ENCODE measurements at places on chromosomes 16 and 17. TPM values are rescaled to one million over a fixed set of nuclear protein-coding genes. Genes with fewer than 3 reads are reported as not detected.

MRPL27 gene
- polyA plus RNA-seq: 194 TPM

MYCBPAP gene
- polyA plus RNA-seq: 0.88 TPM

CMTM3 gene
- polyA plus RNA-seq: 12.6 TPM

ZNRF1 gene
- polyA plus RNA-seq: 10.7 TPM

USP31 gene
- 12.8 TPM for polyA plus RNA-seq

CES1 gene
- polyA plus RNA-seq: 59.6 TPM

HOXB1 gene
- not detected for polyA plus RNA-seq

SLC52A1 gene
- not detected for polyA plus RNA-seq

ZMYND15 gene
- 0.23 TPM for polyA plus RNA-seq

GJC1 gene
- 20.8 TPM for polyA plus RNA-seq

GRCh38 chr17:82338858-82339633 is 5.5 kb upstream of the SECTM1 start:
- DNase-seq: peak; percentile 63

- no peak for DNase-seq
Measured at GRCh38 chr17:80034791-80035686, 633 bp downstream of the TBC1D16 start.

DNA sequence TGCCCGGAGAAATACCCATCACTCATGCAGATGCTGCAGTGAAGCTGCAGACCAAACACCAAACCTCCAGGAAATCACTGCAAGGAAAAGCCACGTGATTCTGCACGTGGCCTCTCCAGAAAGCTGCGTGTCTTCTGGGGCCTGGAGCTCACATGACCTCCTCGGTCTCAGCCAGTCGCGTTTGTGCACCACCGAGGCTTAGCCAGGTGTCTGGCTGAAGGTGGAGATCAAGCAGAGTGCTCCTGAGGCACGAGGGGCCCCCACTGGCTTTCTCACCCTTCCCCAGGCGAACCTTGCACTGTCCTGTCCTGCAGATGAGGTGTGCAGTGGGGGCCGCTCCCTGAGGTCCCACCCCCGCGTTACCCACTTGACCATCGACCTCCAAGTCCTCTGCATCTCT is 257.3 kb downstream of the RBFOX3 start:
- no peak for DNase-seq

- no peak for DNase-seq
Measured at GRCh38 chr17:18043491-18043890, 4.3 kb downstream of the GID4 start.

GRCh38 chr17:61144617-61145564 is 254.8 kb upstream of the TBX2 start:
- DNase-seq: no peak

DNA sequence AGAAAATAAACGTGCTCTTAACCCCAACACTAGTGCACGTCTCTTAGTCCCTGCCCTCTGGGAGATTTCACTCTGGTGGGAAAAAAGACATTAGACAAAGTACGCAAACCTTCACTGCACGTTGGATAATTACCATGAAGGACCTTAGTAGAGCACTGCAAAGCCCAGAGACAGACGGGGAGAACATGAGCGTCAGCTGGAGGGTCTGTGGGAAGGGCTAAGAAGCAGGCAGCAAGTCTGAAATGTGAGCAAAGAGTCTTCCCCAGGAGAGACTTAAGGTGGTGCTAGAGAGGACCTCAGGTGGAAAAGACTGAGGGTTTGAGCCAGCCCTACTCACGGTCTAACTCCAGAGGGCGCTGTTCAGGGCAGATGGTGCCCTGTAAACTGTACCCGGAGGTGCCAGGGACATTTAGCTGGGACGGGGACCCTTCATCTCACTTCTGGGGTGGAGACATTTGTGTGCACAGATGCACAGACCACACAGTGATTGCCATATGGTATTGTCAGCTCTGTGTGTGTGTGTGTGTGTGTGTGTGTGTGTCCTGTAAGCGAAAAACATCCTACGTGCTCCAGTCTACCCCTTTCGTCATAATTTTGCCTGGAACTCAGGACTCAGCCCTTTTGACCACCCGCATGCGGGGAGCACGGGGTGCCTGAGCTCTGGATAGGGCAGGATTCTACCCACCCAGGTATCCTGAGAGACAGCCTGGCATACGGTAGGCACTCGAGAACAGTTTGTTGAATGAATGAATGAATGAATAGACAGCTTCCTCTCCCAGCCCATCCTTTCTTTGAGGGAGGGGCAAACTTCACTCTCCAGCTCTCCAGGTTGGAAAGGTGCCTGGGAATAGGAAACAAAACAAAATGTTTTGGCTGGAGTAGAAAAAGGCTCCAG is 10.1 kb upstream of the STAC2 start:
- DNase-seq: no peak

GRCh38 chr17:2994441-2994840 is 69.0 kb downstream of the OR1D5 start:
- no peak for DNase-seq

DNA sequence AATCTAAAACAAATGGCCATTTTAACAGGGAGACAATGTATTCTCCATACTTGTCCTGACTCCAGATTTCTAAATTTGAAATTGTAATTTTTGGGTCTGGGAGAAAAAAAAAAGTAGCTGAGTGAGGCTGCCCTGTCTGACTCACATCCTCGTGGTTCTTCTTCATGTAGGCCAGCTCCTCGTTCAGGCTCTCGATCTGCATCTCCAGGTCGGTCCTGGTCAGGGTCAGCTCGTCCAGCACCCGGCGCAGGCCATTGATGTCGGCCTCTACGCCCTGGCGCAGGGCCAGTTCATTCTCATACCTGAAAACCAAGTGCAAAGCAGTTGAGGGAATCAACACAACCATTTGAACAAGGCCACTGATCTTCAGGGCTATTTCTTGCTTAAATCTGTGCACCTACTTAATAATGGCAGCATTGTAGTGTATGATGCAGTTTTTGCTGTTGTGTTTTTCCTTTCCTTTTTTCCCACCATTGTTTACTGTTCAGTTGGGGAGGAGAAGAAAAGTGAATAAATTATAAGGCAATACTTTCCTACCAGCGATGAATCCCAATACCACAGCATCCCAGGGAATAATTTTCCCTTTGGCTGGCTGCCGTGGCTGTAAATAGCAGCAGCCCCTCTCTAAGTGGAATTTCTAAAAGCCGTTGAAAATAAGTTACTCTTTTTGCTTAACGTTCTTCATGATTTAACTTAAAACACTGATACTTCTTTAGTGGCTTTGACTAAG is 2.2 kb downstream of the KRT12 start:
- DNase-seq: no peak

- DNase-seq: no peak
Measured at GRCh38 chr16:2835638-2836493, 5.8 kb downstream of the ZG16B start.

DNA sequence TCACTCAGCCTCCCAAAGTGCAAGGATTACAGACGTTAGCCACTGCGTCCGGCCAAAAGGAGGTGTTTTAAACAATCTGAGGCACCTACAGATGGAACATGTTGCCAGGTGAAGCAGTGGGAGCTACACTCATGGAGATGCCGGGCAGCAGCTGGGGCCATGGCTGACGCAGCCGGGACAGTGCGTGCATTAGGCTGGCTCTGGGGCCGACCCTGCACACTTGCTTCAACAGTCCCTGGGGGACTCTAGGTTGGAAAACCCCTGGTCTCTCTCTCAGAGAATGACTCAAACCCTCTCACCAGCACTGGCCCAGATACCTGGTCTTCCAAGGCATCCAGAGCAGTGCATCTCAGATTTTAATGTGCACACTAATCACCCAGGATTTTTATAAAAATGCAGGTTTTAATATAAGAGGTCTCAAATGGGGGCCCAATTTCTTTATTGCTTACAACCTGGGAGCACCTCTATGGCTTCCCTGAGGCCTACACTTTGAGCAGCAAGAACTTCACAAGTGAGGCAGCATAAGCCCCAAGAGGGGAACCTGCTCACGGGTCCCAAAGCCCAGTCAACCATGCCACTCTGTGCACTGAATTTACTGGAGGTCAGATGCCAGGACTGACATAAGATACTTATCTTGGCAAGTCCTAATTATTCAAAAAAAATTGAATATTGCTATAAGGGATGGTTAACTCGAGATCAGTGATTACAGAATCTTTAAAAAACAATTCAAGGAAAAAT is 70.8 kb upstream of the TRAP1 start:
- no peak for DNase-seq

DNA sequence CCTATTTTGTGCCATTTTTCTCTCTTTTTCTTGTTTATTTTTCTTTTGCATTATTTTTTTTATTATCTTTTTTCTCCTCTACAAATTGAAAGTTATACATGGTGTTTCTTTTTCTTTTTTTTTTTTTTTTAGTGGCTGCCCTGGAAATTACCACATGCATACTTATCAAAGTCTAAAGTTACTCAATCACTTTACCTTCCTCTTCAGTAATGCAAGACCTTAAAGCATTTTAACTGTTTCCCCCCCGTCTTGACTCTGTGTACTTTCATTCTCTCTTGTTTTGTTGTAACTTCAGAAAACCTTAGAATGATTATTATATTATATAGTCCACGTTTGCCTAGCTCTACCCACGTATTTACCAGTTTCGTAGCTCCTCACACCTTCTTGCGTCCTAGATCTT is 33.3 kb upstream of the SMPD3 start:
- DNase-seq: no peak

- no peak for DNase-seq
Measured at GRCh38 chr17:79530361-79531105, 80.3 kb downstream of the RBFOX3 start.

DNA sequence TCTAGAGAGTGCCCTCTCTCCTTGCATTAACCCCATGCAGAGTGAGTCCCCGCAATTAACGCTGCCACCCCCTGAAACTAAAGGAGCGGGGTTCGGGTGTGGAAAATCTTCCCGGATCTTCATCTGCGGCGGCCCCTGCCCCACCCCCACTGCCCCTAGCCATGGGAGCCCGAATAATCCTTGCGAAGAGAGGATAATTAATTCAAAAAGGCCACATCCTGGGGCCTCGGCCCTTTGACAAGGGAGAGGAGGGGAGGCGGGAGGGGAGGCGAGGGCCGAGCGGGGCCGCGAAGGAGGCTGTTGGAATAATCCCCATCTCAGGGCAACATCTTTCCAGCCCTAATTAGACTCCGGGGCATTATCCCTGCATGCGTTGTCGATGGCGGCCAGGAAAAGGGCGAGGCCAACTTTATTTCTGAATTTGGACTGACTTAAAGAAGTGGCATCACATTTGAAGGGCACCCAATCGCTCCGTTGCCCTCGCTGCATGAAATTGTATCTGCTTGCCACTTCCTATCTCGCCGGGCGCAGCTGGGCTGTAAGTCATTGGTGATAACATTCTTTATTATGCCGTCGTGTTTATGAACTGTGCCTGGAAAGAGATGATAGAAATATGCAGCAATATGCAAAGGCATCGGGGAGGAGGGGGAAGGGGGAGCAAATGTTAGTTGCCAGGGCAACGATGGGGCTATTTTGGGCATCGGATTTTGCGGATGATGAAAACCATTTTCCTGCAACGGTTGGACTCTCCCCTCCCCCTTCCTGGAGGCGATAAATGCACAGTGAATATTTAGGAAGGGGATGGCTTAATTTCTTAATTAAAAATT is 387.1 kb upstream of the TNRC6C start:
- DNase-seq: no peak

GRCh38 chr16:27235055-27235937 is 32.0 kb downstream of the KDM8 start:
- DNase-seq: peak; percentile 94

DNA sequence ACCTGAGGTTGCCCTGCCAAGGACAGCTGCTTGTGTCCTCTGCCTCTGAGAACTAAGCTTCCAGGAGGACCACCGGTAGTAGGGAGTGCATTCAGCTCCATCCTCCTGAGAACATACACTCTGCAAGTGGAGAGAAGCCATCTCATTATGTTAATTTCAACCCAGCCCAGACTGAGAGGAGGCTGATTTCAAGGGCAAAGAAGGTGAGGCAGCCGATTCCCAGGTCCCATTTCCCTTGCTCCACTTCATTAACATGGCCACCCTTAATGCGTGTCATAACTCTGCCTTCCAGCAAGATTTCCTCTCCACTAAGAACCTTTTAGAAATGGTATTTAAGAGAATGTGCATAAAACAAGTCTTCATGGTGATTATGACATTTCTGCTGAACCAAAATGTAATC is 72.5 kb downstream of the CDH13 start:
- DNase-seq: no peak

- peak; percentile 77 for DNase-seq
Measured at GRCh38 chr16:86680162-86680561, 101.8 kb downstream of the FOXL1 start.

- DNase-seq: no peak
Measured at GRCh38 chr17:49551221-49552069, 24.2 kb upstream of the NXPH3 start.

- no peak for DNase-seq
Measured at GRCh38 chr16:56870276-56870888, 5.4 kb downstream of the SLC12A3 start.

Measured in right cardiac atrium (tissue), 5 donors.